Fibroblast of skin of left quadriceps (primary cell): ENCODE measurements at places on chromosomes 2 and 18.

- DNase-seq, result no peak
These were observed 39.1 kb upstream of the FAM136A start for GRCh38 chr2:70340761-70341476.

DNA sequence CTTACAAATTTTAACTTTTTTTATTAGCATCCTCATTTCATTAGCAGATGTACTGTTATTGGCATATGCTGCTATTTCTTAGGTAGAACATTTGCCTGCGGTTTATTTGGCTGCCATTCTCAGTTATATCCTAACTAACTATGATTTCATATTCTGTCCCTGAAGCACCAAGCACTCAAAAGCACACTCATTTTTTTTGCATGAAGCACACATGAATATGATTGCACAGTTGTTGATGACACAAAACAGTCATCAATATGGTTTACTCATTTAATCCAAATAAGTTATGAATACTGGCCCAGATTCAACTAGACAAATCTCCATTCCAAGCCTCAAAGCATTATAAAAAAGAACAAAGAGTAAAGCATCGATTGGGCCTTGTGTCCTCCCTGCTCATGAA, 129.4 kb upstream of the CNTNAP5 start:
- no peak for DNase-seq

GRCh38 chr2:109632158-109632789, 18.1 kb downstream of the SOWAHC start:
- DNase-seq, result no peak

DNA sequence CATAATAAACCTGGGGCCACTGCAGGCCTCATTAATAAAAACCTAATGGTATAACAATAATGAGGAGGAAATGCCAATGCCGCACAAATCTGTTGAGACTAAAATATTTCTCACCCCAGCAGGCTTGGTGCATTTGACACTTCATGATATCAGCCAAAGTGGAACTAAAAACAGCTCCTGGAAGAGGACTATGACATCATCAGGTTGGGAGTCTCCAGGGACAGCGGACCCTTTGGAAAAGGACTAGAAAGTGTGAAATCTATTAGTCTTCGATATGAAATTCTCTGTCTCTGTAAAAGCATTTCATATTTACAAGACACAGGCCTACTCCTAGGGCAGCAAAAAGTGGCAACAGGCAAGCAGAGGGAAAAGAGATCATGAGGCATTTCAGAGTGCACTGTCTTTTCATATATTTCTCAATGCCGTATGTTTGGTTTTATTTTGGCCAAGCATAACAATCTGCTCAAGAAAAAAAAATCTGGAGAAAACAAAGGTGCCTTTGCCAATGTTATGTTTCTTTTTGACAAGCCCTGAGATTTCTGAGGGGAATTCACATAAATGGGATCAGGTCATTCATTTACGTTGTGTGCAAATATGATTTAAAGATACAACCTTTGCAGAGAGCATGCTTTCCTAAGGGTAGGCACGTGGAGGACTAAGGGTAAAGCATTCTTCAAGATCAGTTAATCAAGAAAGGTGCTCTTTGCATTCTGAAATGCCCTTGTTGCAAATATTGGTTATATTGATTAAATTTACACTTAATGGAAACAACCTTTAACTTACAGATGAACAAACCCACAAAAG, 580.9 kb upstream of the TMEFF2 start:
- DNase-seq, result no peak
